ENCODE measurements at places on chromosomes 11 and 22. TPM values are rescaled to one million over a fixed set of nuclear protein-coding genes. Genes with fewer than 3 reads are reported as not detected.

DNA sequence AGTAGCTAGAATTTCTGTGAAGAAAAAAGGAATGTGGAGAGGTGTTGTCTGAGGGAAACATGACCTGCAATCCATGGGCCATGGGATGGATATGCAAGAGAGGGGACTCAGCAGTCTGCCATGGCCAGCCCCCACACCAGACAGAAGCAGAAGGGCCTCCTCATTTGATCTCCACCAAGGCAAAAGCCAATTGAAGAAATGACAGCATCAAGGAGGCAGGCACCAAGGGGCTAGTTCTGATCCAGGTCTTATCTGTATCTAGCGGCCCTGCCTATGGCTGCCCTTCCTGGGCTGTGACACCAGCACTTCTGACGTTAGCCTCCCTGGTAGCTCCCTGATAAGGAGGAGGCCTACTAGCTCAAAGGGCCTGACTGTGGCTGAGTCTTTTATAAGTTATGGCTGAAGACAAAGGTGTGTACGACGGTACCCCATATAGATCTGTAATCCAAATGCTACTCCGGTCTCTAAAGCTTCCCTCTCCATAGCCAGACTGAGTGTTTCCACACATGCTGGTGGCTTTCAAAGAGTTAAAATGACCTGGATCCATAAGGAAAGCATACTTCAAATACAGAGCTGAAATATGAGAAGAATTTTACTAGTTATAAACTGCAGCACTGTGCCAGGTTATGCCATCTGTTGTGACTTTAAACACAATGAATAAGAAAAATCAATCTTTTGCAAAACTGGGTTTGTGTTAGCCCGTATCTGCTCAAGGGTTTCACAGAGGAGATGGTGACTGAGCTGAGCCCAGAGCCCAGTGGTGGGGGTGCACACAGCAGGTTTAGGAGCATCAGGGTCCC lies 34.4 kb downstream of the HIRA start:
- DNase-seq = no peak
- peaks cover 11% of the 10 kb centered on the region for H3K4me1 ChIP-seq

DNA sequence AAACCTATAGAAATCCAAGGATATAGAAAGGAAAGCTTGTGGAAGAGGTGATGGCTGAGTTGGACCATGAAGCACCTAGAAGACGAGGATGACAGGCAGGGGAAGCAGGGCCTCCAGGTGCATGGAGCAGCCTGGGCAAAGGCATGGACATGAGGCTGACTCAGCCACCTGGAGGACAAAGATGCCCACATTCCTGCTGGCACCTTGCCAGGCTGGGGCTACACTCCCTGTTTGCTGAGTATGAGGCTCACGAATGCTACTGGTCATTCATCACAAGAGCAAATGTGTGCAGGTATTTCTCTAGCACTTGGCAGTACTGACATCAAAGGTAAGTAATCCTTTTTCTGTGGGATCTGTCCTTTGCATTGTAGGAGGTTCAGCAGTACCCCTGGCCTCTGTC lies 7.1 kb upstream of the SCGB2A1 start:
- no peak overlapping the region for H3K27ac ChIP-seq
- peaks cover 36% of the 10 kb centered on the region for H3K27me3 ChIP-seq
- no peak overlapping the region for H3K4me3 ChIP-seq
- no peak for DNase-seq
- H3K4me1 ChIP-seq = no peaks in the 10 kb centered on the region
- H3K36me3 ChIP-seq = no peaks in the 10 kb centered on the region

- no peaks in the 10 kb centered on the region for H3K27me3 ChIP-seq
- no peak overlapping the region for H3K4me3 ChIP-seq
- no peak for DNase-seq
These were observed 29.8 kb downstream of the CABIN1 start for GRCh38 chr22:24040946-24041345.

DNA sequence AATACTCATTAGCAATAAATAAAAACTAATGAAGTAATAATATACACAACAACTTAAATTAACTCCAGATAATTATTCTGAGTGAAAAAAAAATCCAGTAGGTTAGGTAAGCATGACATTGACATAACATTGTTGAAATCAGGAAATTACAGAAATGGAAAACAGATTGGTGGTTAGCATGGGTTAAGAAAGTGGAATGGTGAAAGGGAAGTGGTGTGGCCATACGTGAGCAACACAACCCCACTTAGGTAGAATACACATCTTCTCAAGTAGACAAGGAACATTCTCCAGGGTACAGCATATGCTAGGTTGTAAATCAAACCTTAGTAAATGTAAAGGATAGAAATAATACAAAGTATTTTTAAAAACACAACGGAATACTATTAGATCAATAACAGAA lies 30.2 kb upstream of the CLTCL1 start:
- H3K27me3 ChIP-seq = no peaks in the 10 kb centered on the region
- no peak overlapping the region for H3K27ac ChIP-seq

- no peak overlapping the region for H3K27ac ChIP-seq
- no peak for DNase-seq
- no peaks in the 10 kb centered on the region for H3K27me3 ChIP-seq
These were observed 205.0 kb downstream of the FAM76B start for GRCh38 chr11:95584589-95584988.

DNA sequence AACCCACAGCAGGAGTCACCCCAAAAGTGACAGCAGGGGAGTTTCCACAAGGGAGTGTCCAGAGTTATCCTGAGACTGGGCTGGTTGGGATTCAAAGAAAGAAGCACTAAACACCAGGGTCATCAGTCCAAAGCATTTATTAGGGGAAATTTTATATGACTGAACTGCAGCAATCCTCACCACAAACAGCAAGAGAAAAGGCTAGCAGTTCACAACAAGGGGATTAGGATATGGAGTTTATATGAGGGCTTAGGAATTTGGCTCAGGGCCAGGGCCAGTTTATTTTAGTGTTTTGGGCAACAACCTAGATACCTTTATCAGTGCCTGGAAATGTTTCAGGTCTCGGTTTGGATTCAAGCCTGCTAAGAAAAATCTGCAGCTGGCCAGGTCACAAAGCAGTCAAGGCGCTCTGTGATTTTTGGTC lies 4.6 kb upstream of the TMEM126A start:
- peaks cover 12% of the 10 kb centered on the region for H3K4me1 ChIP-seq
- no peak for DNase-seq
- H3K36me3 ChIP-seq = peaks cover 7% of the 10 kb centered on the region
- H3K27ac ChIP-seq = no peak overlapping the region
- no peak overlapping the region for H3K4me3 ChIP-seq

- H3K27ac ChIP-seq = no peak overlapping the region
- no peaks in the 10 kb centered on the region for H3K4me1 ChIP-seq
These were observed 71.7 kb upstream of the EIF3M start for GRCh38 chr11:32511926-32512325.

DNA sequence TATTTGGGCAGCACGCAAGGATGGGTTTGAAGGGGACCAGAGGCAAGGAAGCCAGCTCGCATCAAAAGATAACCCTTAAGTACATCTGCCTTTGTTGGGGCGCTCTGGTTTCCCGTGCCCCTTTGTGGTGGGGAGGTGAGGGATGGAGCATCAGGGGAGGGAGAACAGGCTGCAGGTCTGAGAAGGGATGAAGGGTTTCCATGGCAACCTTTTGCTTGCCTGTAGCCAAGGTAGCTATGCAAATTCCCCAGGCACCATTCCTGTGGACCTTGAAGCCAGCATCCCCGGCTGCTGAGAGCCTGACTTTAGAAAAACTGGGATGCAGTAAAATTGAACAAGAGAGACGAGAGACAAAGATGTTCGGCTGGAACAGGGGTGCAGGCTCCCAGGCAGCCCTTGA lies 75.7 kb downstream of the SEZ6L start:
- no peaks in the 10 kb centered on the region for H3K4me1 ChIP-seq
- DNase-seq = no peak
- no peaks in the 10 kb centered on the region for H3K36me3 ChIP-seq
- no peak overlapping the region for H3K4me3 ChIP-seq
- no peak overlapping the region for H3K27ac ChIP-seq

GRCh38 chr11:45092901-45093760 lies 53.3 kb upstream of the PRDM11 start:
- H3K4me1 ChIP-seq = peaks cover 18% of the 10 kb centered on the region
- no peaks in the 10 kb centered on the region for H3K36me3 ChIP-seq
- H3K27ac ChIP-seq = no peak overlapping the region
- no peak overlapping the region for H3K4me3 ChIP-seq
- peaks cover 21% of the 10 kb centered on the region for H3K27me3 ChIP-seq
- no peak for DNase-seq

- H3K27me3 ChIP-seq = peaks cover 11% of the 10 kb centered on the region
- H3K27ac ChIP-seq = no peak overlapping the region
- H3K4me3 ChIP-seq = no peak overlapping the region
- DNase-seq = no peak
These were observed 88.6 kb downstream of the ST3GAL4 start for GRCh38 chr11:126444072-126444471.

GRCh38 chr11:112620621-112621394 lies 340.4 kb upstream of the NCAM1 start:
- H3K4me3 ChIP-seq = no peak overlapping the region
- no peak overlapping the region for H3K27ac ChIP-seq
- no peaks in the 10 kb centered on the region for H3K36me3 ChIP-seq

- peaks cover 23% of the 10 kb centered on the region for H3K36me3 ChIP-seq
- H3K4me1 ChIP-seq = peaks cover 26% of the 10 kb centered on the region
- H3K4me3 ChIP-seq = no peak overlapping the region
- no peak for DNase-seq
These were observed 9.3 kb downstream of the SHISA8 start for GRCh38 chr22:41905411-41906202.

GRCh38 chr11:12698048-12698447 lies 23.8 kb downstream of the TEAD1 start:
- peaks cover 8% of the 10 kb centered on the region for H3K4me1 ChIP-seq
- no peak overlapping the region for H3K4me3 ChIP-seq
- H3K36me3 ChIP-seq = no peaks in the 10 kb centered on the region
- no peak for DNase-seq
- peaks cover 78% of the 10 kb centered on the region for H3K27me3 ChIP-seq
- no peak overlapping the region for H3K27ac ChIP-seq

GRCh38 chr22:49422701-49423100 lies 405.0 kb downstream of the BRD1 start:
- H3K27me3 ChIP-seq = no peaks in the 10 kb centered on the region
- H3K36me3 ChIP-seq = no peaks in the 10 kb centered on the region

DNA sequence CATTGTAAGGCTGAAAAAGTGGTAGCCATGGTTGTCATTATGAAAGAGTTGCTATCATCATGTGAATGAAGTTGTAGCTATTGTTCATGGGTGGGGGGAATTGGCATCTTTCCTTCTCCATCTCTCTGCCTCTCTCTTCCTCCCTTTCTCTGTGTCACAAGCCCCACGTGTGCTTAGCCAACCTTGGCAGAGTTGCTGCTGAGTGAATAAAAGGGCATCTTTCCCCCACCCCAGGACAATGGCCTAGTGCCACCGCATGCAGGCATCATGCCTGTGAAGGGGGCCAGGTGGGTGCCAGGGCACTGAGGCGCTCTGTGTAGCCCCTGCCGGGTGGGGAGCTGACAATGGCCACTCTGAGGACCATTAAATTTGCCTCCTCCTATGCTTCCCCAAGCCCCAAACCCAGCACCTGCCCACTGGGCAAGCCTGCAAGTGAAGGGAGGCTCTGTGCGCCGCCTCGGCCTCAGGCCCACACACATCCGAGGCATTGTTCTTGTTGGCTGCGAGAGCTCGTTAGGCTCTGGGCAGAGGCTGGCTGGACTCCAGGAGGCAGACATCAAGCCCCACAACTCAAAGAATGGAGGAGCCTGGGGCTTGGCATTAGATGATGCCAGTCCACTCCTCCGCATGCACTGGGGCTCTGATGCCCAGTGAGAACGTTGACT lies 103.9 kb downstream of the SEZ6L start:
- H3K27me3 ChIP-seq = peaks cover 12% of the 10 kb centered on the region
- no peak overlapping the region for H3K27ac ChIP-seq
- H3K4me3 ChIP-seq = no peak overlapping the region
- DNase-seq = no peak

DNA sequence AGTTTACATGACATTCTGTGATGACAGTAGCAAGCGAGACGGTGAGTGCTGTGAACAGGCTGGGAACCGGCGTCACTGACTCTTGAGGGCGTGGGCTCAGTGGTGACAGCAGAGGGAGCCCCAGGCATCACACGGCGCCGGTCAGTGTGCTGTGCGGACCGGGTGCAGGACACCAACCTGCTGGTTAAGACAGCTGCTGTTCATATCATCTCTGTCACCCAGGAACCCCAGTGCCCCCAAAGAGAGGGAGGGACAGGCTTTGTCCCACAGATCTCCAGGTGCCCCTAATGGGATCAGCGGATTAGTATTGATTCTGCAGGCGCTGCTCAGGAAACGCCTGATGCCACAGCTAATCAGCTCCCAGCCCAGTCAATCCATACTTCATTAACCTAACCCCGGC lies 18.4 kb downstream of the B3GAT1 start:
- no peak for DNase-seq
- no peak overlapping the region for H3K27ac ChIP-seq
- H3K4me1 ChIP-seq = peaks cover 26% of the 10 kb centered on the region

- H3K4me1 ChIP-seq = peaks cover 62% of the 10 kb centered on the region
- peaks cover 92% of the 10 kb centered on the region for H3K36me3 ChIP-seq
- peak overlapping the region; percentile 77 for H3K27ac ChIP-seq
These were observed 7.2 kb downstream of the SUN2 start for GRCh38 chr22:38748487-38749136.

- no peak for DNase-seq
- H3K4me1 ChIP-seq = no peaks in the 10 kb centered on the region
- no peak overlapping the region for H3K27ac ChIP-seq
- no peaks in the 10 kb centered on the region for H3K27me3 ChIP-seq
These were observed 179.0 kb upstream of the LARGE1 start for GRCh38 chr22:34099278-34099677.

GRCh38 chr22:31503211-31503964 lies 7.1 kb downstream of the SFI1 start:
- H3K36me3 ChIP-seq = peaks cover 58% of the 10 kb centered on the region
- H3K27me3 ChIP-seq = no peaks in the 10 kb centered on the region
- no peak overlapping the region for H3K4me3 ChIP-seq
- H3K27ac ChIP-seq = no peak overlapping the region
- peaks cover 45% of the 10 kb centered on the region for H3K4me1 ChIP-seq

- peaks cover 83% of the 10 kb centered on the region for H3K36me3 ChIP-seq
- peaks cover 46% of the 10 kb centered on the region for H3K4me1 ChIP-seq
- DNase-seq = no peak
- H3K27me3 ChIP-seq = no peaks in the 10 kb centered on the region
- H3K27ac ChIP-seq = peak overlapping the region; percentile 18
- H3K4me3 ChIP-seq = no peak overlapping the region
These were observed 41.4 kb downstream of the TTC17 start for GRCh38 chr11:43399983-43400630.

The PKNOX2 gene
- total RNA-seq = not detected

The EHBP1L1 gene
- 119 TPM for total RNA-seq

The SESN3 gene
- 24.6 TPM for total RNA-seq

The VSIG10L2 gene
- not detected for total RNA-seq

The DDI1 gene
- total RNA-seq = not detected

The SHISA8 gene
- not detected for total RNA-seq

The ELF5 gene
- not detected for total RNA-seq

The FXYD2 gene
- total RNA-seq = 0.33 TPM

The MRGPRF gene
- not detected for total RNA-seq

The MIOX gene
- 0.60 TPM for total RNA-seq

The C11orf97 gene
- total RNA-seq = not detected

The HSPB2 gene
- not detected for total RNA-seq

Data from activated CD4-positive, alpha-beta memory T cell treated with anti-CD3 and anti-CD28 coated beads, Interleukin-2, amount 10 ng/mL, durations not matched to agents 7 days and 5 days (primary cell).